Left lung (tissue), 14 donors: ENCODE measurements at places on chromosomes 2 and 18. TPM values are rescaled to one million over a fixed set of nuclear protein-coding genes. Genes with fewer than 3 reads are reported as not detected.
A peak's percentile ranks its signal among the peaks of the same experiment; 100 is the strongest.

Gene GCA
- total RNA-seq, result 92.2 TPM

Gene OTX1
- 0.12 TPM for total RNA-seq

DNA sequence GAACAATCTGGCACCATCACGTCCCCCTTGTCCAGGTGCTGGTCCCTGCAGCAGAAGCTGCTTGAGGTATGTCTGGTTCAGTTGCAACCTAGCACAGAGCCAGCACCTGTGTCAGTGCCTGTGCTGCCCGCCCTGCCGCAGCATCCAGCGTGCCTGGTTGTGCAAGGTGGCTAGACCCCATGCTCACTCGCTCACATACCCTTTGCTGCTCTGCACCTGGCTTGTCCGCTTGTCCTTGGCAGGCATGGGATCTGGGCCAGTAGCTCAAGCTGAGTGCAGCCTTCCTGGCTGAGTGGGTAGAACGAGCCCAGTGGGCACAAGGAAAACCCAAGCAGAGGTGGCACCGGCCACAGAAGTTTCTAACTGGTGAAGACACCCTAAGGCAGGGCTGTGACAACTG, 314.6 kb upstream of the KYNU start:
- DNase-seq, result no peak

- no peak for DNase-seq
Measured at GRCh38 chr2:191933307-191934105, 86.6 kb upstream of the CAVIN2 start.

DNA sequence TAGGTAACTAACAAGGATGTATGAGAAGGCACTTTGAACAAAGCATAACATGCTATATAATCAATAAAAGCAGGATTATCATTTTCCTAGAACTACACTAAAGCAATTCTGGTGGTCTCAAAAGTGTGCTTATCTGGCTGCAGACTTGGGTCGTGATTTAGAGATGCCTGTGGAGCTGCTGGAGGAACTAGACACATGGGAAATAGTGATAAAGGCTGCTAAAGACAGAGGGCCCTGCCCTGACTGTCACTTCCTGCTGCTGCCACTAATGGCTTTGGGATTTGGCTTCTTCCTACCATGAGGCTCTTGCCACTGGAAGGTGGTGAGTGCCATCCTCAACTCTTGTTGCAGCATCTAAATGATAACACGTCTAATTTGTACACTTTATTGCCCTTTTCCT, 22.5 kb downstream of the TMEM178A start:
- DNase-seq, result no peak

Gene POTEJ
- not detected for total RNA-seq

- no peak for DNase-seq
Measured at GRCh38 chr2:219561179-219562048, 9.9 kb downstream of the OBSL1 start.

Gene LOXHD1
- 0.52 TPM for total RNA-seq

Gene TMEFF2
- not detected for total RNA-seq

DNA sequence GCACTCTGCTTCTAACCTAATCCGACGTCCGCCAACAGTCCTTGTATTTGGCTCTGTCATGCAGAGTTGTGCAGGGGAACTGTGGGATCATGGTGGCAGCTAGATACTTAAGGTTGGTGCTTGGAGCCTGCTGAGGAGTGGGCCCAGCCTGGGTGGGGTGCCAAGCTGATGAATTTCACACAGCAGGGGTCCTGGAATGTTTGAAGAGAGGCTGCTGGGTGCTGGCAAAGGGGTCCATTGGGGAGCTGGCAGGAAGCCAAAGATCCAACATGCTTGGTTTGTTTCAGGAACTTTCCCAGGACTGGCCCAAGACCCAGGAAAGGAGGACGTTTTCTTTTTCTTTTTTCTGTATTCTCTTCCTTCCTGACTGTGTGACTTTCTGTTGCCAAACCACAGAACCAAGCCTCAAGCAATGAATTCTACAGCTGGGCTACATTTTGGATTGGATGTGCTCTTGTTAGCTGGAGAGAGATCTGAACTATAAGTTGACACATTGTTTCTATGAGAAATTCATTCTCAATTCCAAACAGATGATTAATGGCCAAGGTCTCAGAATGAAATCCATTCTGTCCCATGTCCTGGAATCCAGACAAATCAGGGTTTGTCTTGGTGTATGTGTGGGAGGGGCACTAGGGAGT, 49.9 kb downstream of the DHRS9 start:
- no peak for DNase-seq

Gene SNTG2
- total RNA-seq, result 0.50 TPM

DNA sequence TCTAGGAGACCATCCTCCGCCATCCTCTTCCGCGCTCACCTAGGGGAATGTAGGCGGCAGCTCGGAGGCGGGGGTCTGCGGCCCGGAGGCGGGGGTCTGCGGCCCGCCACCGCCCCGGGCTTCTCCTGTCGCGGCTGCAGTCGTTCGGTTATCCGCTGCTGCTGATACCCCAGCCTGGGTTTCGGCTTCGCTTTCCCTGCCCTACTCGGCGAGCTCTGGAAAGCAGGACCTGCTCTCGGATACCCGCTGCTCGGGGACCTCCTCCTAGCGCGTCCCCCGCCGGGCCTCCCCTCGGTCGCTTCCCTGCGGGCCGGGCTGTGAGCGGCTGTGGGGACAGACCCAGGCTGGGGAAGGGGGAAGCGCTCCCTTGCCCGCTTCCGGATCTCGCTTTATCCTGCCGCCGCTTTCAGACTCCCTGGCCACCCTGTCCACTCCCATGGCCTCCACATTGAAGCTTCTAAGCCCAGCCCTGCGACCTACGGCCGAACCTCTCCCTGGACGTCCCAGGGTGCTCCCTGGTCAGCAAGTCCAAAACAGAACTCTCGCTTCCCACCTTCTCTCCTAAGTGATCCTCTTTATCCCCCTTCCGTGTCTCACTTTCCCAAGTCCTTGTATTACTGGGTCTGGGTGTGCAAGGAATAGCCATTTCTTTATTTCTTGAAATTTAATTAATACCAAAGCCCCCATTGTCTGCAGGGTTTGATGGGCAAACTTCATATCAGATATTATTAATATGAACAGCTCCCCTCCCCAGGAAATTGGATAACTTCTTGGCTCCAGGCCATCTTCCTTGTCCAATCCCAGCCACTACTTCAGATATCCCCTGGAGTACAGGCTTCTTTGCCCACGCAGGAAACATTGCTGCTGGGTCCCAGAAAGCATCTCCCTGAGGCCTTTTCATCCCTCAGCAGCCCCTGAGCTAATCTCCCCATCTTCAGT, 769 bp downstream of the FKBP1B start:
- DNase-seq, result peak; percentile 38

Gene IMPA2
- 92.5 TPM for total RNA-seq

GRCh38 chr2:171046048-171046560, 114.6 kb downstream of the TLK1 start:
- DNase-seq, result no peak

GRCh38 chr2:11684894-11685460, 15.0 kb upstream of the NTSR2 start:
- no peak for DNase-seq

Gene SATB2
- 4.5 TPM for total RNA-seq

DNA sequence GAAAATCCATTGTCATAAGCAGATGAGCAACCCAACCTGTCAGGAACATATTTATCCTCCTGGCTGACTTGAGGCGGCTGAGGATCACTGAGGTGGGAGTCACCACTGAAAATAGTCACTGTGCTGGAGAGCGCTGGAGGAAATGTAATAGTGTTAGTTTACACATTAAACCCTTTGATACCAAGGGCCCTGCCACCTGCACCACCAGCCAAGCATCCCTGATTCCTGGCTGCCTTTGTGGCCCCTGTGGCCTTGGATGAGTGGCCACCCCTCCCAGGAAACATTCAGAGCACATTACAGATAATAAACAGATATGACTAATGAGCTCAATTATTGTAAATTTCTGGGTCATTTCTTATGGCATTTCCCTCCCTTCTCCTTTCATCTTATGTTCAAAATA, 105.9 kb downstream of the LYPD1 start:
- DNase-seq, result no peak

DNA sequence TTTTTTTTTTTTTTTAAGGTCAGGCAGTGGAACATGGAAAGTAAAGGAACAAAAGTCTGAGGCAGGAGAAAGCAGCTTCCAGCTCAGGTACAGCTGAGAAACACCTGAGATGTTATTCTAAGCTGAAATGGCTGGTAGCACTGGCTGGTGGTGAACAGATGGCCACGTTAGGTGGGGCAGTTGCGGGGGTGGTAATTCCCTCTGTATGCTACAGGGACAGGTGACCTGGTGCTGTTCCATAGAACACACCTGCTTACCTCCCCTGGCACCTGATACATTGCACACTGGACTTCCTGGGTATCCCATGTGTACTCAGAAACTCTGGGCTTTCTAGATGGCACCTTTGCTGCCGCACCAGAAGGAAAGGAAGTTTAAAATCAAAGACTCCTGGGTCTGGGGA, 333.3 kb downstream of the SLC8A1 start:
- DNase-seq, result no peak

DNA sequence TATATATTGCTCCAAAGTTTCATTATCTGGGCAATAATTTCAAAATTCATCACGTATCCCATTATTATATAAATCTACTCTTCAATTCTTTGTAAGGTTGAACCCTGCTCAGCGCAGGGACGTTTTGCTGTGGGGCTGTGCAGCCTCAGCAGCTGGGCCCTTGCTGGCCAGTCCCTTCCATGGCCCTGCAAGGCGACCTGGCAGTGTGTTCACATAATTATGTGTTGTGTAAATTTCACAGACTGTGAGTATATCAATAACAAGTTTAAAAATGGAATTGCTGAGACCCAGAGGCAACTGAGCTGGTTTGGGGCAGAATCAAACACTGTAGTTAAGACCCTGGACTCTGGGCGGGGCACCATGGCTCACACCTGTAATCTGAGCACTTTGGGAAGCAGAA, 16.1 kb upstream of the MAL start:
- DNase-seq, result no peak

Gene ACP1
- 80.6 TPM for total RNA-seq
